ENCODE measurements at places on chromosomes 12 and 14.

DNA sequence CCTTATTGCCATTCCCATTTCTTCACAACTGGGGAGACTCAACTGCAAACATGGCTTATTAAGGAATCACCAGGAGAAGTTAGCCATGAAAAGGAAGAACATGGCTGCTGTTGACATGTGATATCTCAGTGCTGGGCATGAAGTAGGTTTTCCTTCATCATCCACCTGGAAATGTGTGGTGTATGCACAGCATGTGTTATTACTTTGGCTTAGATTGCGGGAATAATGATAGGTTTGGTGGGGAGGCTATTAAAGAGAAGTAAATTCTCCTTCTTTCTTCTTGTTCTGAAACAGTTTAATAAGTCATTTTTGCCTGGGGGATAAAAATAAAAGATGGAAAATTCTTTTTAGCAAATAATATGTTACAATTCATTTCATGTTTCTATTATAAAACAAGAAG is 23.7 kb upstream of the CLEC14A start:
- DNase-seq = no peak

DNA sequence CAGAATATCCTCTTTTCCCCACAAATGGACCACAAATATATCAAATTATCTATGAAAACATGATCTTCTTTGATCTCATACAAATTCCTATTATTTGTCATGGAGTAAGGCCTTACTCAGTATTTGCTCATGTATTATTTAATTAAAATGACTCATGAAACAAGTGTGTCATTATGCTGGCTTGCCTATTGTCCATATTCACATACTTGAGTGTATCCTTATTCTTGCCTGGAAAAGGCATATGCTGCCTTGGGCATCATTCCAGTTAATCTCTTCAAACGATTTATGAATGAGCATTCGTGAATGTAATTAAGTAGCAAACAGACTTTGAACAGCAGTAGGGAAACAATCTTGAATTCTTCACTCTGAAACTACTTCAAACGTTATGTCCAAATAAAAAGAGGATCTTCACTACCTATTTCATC is 22.6 kb upstream of the SNRPF start:
- no peak for DNase-seq

DNA sequence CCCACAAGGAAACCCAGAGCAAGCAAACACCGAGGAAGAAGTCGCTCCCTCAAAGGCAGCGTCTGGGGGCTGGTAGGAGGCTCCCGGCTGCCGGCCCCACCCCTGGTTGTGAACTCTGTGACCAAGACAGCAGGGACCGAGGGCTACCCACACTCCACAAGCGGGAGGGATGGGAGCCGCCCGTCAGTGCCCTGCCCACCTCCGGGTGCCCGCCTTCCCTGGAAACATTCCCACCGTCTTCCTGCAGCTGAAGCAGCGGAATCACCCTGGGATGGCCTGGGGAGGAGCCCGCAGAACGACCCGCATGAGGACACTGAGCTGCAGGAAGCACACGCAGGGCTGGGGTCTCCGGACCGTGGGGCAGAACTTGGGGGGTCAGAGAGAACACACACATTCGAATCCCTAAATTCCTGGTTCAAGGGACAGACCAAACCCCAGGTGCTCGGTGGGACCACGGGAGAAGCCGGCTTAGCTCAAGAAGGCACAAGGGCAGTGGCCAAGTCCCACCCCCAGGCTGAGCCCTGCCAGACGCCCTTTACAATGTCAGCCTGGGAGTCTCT is 33.5 kb upstream of the C14orf180 start:
- no peak for DNase-seq

GRCh38 chr14:60773558-60773957 is 39.0 kb downstream of the MNAT1 start:
- no peak for DNase-seq

DNA sequence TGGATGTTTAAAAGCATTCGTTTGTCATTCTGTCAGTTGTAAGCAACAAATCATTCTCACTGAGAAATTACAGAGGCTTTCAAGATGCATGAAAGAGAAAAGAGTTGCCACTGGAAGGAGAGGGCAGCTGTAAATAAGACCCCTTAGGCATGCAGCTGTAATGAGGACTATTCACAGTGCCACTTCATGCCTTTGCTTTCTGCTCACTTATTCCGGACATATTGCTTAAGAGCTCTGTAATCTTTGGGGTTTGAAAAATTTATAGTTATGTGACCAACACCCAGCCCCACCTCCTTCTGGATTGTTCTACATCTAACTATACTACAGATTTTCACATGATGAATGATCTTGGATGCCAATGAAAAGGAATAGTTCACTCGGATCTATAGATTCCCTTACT is 194.8 kb upstream of the DCN start:
- DNase-seq = no peak

DNA sequence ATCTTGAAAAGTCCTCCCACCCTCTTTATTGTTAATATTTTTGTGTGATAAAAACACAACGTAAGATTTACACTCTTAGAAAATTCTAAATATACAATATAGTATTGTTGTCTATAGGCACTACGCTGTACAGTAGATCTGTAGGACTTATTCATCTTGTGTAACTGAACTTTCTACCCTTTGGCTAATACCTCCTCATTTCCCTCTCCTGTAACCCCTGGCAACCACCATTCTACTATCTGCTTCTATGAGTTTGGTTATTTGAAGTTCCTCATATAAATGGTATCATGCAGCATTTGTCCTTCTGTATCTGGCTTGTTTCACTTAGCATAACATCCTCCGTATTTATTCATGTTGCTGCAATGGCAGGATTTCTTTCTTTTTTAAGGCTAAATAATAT is 5.2 kb upstream of the CLEC9A start:
- DNase-seq = no peak

DNA sequence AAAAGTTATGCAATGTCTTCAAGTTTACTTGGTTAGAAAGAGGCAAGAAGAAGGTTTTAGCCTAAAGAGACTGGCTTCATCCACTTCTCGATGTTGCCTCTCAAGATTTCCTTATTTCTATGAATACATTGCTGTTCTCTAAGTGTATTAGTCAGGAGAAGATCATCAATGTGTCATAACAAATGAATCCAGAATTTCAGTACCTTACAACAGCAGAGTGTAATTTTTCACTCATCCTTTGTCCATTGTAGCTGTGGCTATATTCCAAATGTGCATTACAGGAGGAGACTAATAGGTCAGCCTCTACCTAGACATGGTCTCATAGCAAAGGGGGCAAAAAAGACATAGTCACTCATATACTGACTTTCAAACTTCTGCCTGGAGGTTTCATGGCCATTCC is 579.1 kb downstream of the PRKD1 start:
- DNase-seq = no peak

DNA sequence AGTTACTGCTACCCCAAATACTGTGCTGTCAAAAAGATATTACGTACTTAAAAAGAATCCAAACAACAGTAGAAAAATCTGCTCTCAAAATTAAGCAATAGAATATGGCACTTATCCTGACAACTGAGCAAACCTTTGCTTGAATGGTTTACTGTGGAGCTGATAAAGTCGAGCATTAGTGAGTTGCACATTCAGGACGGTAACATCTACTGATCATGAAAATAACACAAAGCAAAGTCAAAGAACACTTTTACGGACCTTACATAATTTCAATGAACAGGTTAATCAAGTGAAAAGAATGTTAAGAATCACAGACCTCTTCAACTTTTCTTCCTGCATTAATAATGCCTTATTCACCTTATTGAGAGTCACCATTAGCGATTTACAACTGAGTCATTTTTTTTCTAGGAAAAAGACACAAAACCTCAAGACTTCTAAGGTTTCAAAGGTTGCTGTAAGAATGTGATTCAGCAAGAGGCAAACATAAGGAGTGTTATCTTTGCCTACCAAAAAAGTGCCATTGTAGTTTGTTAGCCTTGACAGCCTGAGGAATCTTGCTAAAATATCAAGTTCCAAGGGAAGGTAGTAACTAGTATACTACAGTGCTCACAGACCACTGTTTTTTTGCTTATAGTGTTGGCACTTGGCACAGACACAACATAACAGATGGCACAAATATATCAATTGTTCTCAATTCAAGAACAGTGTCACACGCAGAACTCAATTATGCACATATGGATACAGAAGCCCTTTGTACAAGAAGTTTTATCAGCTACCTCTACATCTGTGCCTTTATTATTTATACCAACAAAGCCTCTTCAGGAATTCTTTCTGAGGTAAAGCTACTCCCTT is 334.2 kb upstream of the RPL10L start:
- no peak for DNase-seq

- DNase-seq = no peak
Measured at GRCh38 chr12:49094160-49094974, at the start of gene DHH. Gene DHH (minus strand): TSS chr12:49094801. CDS start chr12:49094512, 289 bp downstream.

GRCh38 chr12:120925740-120926563 is 21.8 kb upstream of the SPPL3 start:
- no peak for DNase-seq

- no peak for DNase-seq
Measured at GRCh38 chr14:72563676-72564075, 330.2 kb downstream of the DPF3 start.

DNA sequence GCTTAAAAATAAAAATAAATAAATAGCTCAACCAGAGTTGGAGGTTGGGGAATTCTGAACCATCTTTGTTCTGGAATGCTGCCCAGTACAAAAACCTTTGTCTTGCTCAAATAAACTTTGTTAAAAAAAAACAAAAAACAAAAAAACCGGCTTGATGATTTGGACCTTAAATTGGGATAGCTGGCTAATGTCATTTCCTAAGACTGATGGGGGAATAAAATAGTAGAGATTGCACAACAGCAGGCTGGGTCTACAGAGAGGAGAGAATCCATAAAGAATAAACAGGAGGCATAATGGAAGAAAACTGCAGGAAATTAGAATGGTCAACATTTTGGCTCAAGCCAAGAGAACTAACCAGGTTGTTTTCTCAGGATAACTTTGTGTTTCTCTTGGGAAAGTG is 370.9 kb downstream of the AEBP2 start:
- DNase-seq = no peak

DNA sequence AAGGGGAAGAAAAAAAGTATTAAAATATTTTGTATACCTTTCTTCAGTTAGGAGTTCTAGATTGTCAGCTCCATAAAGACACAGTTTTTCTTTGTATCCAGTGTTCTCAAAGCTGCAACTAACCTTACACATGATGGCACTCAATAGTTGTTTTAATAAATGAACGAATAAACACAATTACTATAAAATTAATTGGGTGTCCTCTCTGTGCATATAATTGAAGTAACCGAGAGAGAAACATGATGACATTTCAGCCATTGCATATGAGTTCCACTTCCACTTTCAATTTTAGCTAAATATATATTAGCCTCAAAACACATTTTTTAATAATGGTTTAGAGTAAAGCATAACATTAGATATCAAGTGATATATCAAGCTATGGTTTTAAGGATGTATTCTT is 671.2 kb downstream of the LRFN5 start:
- DNase-seq = no peak

DNA sequence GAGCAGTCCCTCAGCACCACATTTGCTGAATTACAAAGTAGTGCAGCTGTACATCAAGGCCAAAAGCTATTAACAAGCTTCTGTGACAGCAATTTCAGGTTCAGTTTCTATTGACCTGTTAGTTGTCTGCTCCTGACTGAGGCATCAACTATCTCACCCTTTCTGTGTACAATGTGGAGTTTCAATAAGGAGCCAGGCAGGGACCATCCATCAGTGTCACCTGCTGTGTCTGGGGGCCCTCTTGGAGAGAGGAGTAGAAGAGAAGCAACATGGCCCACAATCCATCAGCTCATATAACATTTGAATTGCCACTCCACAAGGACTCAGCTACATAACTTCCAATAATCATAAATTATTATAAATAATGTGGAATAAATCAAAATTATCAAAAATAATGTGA is 72.3 kb upstream of the CCDC196 start:
- no peak for DNase-seq

All from activated CD4-positive, alpha-beta T cell treated with anti-CD3 and anti-CD28 coated beads, Interleukin-2, amount 50 U/mL, for 1 hour (primary cell).